NCI-H187 treated with DMSO at 0.1 percent for 48 hours (cell line): ENCODE measurements at places on chromosomes 1 and 21.

- no peak for DNase-seq
Measured at GRCh38 chr1:119885903-119886783, 10.2 kb downstream of the ADAM30 start.

- no peak for DNase-seq
Measured at GRCh38 chr1:52967666-52968065, 40.6 kb downstream of the SCP2 start.

GRCh38 chr21:39657091-39657689 is 44.5 kb downstream of the B3GALT5 start:
- no peak for DNase-seq

GRCh38 chr1:89826594-89826993 is 5.8 kb downstream of the LRRC8D start:
- no peak for DNase-seq

- DNase-seq: no peak
Measured at GRCh38 chr1:10530281-10530740, 55.6 kb downstream of the PEX14 start.

- no peak for DNase-seq
Measured at GRCh38 chr21:40967771-40968170, 120.8 kb upstream of the DSCAM start.

DNA sequence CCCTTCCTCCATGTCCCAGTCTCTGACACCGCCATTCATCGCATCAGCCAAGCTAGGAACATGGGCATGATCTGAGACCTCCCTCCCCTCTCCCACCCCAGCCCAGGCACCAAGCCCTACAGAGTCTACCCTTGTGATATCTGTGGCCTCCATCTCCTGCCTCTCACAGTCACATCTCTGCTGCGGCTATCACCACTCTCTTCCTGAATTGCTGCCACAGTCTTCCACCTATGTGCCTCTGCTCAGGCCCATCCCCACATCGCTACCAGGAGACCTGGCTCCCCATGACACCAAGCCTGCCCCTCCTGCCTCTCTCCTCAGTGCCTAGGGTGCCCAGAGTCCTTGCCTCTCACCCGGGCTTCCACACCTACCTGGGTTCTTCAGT is 82.7 kb upstream of the BCAR3 start:
- no peak for DNase-seq

DNA sequence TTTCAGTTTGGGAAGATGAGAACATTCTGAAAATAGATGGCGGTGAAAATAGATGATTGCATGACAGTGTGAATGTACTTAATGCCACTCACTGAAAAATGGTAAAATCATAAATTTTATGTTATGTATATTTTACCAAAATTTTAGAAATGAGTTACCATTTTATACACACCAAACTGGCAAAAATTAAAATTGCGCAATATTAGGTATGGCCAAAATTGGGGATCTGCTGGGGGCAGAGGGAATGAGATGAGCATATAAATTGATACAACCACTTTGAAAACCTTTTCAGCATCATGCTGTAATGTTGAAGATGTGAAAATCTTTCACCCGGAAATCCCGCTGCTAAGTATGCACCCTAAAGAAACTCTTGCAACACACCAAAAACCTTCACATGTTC is 10.8 kb upstream of the TMPRSS2 start:
- DNase-seq: no peak

- no peak for DNase-seq
Measured at GRCh38 chr1:94067196-94067595, 53.8 kb downstream of the ABCA4 start.

DNA sequence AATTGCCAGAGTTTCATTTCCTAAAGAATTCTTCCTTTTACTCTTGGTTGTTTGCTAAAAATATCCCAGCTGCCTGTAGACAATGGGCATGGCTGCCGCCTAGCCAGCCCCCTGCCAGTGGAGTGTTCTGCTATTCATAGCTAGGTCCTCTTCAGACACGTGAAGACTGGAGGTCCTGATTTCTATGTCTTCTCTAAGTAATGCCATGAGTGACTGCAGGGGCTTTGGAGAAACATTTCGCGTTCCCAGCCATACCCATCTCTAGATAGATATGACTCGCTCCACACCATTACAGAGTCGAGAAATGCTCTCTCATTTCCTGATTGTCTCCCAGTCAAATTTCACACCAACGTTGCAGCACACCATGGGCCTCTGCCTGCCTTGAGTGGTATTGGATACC is 99.5 kb upstream of the BACE2 start:
- DNase-seq: no peak

DNA sequence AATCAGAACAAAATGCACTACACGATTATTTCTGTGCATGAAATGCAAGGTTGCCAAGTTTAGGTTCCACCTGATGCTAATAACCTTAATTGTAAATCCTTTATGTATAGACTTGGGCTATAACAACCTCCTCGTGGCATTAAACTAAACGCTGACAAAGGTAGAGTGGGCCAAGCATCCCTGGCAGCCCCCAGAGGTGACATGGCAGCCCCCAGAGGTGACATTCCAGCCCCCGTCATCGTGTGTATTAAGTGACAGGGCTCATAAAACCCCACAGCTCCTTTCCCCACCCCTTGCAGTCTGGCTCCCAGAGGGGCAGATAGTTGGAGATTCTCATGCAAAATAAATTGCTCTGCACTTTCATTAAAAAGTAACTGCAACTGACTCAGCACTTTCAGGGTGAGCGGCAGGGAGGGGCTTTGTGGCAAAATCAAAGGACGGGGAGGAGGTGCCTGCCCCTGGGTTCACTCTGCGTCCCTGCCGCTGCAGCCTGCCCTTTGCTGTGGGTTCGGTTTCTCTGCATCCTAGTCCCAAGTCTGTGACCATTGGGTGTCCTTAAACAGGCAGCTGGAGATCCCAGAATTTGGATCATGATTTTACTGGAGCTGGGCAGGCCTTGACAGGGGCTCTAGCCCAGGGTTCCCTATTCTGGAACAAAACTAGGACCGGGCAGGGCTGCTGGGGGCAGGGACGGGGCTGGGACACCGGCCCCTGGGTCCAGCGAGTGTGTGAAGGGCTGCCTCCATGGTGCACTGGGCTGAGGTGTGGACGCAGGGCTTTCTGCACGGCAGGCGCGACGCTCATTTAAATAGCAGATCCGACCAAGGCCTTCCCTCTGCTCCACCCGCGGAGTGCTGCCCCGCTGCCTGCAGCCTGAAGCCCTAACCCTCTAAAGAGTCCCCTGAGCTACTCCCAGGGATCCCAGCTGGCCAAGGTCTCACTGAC is 234.9 kb upstream of the VAMP3 start:
- no peak for DNase-seq

DNA sequence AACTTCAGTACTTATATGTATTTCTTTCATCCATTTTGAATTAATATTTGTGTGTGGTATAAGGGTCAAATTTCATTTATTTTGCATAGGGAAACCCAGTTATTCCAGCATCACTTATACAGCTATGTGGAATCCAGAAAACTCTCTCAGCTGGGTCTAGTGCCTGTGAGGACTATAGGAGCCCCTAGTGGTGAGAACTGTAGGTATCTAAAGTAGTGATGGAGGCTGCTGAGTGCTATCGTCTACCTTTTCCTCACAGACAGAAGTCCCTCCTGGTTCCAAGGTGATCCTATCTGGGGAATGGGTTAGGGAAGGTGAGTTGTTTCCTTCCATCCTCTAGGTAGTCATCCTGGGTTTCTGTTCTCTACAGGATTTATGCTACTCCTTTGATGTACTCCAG is 352.0 kb upstream of the C1orf87 start:
- no peak for DNase-seq

DNA sequence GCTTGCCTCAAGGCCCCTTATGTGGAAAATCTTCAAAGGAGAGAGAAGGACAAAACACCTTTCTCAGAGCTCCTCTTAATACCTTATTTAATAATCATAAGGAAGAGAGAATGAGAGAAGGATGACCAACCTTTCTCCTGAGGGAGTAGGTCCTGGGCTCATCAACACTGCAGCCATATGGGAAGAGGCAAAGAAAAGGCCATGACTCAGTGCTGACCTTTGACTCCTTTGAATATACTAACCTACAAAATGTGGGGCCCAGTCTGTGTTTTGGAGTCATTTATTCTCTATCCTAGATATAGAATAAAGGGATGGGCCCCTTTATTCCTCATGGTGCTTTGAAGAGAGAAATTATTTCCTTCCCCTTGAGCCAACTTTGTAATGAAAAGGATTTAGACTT is 38.3 kb downstream of the CAMSAP2 start:
- no peak for DNase-seq

DNA sequence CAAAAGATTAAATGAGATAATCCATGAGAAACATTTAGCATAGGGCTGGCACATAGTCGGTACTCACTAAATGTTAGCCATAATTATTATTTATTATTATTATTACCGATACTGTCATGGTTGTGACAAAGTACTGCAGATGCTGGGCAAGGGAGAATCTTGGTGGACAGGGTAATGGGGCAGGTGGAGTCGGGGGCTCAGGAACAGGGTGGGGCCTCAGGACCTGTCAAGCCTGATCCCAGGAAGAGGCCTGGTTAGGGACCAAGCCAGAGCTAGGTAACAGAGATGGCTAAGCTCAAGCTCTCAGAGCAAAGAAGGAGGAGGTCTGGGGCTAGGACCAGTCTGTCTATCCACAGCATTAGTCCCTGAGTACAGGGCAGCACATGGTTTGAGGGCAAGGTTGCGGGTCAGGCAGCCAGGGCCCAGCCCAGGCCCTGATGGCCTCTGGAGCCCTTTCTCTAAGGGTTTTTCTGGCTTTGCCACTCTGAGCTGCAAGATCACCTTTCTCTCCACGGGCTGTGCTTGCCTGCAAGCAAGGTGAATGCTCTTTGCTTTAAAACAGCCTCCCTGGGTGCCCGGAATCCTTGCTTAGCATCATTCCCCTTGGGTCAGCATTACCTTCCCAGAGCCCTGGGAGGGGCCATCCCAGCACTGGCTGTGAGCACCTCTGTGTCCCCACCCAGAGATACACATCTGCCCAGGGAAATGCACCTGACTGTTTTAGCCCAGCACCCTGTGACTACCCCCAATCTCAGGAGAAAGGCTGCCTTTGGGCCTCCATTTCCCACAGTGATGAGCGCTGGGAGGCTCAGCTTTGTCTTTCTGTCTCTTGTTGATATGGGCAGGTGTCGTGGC is 572.0 kb downstream of the PTPRU start:
- DNase-seq: no peak

- no peak for DNase-seq
Measured at GRCh38 chr1:155910621-155911121, 478 bp downstream of the RIT1 start.

- no peak for DNase-seq
Measured at GRCh38 chr1:11617314-11617713, 36.9 kb downstream of the FBXO2 start.

- DNase-seq: no peak
Measured at GRCh38 chr1:76266762-76267161, 192.2 kb downstream of the ST6GALNAC3 start.

- no peak for DNase-seq
Measured at GRCh38 chr1:241837416-241837815, 10.6 kb upstream of the EXO1 start.

DNA sequence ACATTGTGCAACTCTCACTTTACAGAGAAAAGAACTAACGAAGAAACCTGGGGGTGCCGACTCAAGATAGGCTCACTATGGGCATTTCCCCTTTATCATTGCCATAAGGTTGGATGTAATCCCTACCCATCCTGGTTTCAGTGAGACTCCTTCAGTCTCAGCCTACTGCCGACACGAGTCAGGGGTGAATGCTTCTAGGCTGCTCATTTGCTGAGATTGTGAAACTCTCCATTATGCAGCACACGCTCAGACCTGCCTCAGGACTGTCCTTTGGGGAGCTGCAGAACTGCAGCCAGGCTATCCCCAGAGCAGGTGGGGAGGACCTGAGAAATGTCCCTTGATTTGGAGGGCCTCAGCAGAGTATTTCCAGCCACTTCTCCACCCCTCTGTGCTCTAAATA is 22.2 kb downstream of the TSHB start:
- no peak for DNase-seq

DNA sequence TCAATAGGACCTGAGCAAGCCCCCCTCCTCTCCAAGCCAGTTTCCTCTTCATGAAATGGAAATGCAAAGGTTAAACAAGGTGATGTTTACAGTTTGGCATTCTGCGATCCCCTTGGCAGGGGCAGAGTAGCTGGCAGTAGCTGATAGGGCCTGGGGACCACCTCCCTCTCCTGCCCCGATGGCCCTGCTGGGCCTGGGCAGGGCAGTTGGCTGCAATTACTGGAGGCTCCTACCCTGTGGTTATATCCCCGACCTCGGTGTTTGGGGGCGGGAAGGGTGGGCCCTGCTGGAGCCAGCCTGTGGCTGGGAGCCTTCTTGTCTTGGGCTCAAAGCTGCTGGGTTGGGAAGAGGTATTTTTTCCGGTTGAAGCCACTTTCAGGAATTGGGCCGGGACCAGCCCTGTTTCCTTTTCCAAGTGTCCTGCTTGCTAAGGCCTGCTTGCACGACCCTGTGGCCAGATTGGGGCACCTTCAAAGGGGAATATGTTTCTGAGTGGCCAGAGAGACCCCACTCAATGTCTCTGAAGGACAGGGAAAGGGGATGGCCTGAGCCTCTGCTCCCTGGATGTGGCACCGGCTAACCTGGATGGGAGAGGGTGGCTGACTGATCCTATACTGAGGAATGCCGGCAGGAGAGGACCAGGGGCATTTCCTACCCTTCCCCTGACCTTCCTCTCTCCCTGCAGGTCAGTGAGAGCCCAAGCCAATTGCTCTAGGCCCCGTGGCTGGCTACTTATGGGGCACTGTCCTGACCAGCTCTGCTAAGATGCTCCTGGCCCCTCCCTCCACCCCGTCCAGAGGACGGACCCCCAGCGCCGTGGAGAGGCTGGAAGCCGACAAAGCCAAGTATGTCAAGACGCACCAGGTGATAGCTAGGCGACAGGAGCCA is 1.9 kb downstream of the FAM110D start:
- no peak for DNase-seq

DNA sequence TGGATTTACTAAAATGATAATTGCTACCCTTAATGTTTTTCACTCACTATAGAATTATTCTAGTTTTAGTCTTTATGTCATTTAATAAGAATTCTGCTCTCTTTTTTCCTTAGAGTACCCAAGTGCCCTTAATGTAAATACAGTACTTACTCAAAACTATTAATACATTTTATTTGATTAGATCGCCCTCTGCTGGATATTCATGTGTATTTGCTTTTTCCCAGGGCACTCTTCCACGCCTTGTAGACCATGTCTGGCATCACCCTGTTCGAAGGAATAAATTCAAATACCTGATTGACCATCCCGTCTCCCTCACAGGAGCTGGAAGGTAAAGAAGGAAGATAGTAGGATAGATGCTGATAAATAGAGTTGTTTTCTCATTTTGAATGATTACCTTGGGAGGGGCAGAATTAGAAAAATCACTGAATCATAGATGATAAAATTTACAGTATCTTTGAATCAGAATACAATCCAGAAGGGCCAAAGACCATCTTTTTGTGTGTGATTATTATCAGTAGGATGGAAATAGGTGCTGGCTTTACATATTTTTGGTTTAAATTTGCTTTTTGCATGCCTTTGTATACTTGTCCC is 4.1 kb downstream of the AXDND1 start:
- DNase-seq: peak; percentile 85
